Activated naive CD4-positive, alpha-beta T cell treated with anti-CD3 and anti-CD28 coated beads for 36 hours (primary cell): ENCODE measurements at places on chromosomes 6 and 20. TPM values are rescaled to one million over a fixed set of nuclear protein-coding genes. Genes with fewer than 3 reads are reported as not detected.

DNA sequence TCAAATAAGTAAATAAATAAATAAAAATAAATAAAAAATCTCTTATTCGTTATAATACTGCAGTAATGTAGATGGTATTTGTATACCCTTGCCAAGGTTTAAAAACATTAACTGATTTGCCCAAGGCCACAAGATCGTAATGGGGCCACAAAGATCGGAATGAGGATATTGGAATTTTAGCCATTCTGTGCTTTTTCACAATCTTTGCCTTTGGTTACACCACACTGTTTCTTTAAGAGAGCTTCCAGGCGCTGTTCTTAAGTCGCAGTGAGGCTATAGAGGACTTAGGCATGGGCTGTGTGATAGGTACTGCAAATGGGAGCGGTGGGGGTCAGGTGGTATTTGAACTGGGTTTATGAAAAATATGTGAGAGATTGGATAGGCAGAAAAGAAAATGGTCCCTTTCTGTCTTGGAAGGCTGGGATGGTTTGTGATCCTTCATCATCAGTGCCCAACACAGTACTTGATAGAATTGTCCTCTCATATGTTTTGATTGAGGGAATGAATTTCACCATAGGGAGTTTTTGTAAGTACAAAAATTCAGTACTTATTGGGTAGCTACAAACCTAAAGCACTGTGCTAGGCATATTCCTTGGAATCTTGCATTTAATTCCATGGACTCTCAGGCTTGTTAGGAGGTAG, 1.4 kb downstream of the NUS1 start:
- DNase-seq: no peak

- DNase-seq: no peak
Observed at GRCh38 chr6:34938268-34938667, 49.2 kb downstream of the ANKS1A start.

GRCh38 chr6:155381673-155382337, 67.5 kb upstream of the TFB1M start:
- DNase-seq: no peak

Gene LY6G5C
- total RNA-seq: 0.93 TPM

DNA sequence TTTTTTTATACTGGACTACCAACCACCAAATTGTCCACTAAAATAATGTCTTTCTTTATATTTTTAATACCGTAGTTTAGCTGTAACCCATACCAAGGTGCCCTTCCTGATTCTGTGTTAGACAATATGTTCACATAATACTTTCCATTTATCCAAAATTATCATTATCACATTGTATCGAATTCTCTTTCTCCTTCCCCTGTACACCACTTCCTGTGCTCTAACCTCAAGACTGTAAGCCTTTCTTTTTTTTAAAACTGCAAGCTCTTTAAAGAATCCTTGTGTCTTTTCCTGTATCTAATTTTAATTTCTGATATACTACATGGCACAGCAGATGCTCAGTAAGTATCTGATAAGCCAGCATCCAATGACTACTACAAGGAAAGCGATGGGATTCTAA, 917.5 kb downstream of the EYS start:
- DNase-seq: no peak

DNA sequence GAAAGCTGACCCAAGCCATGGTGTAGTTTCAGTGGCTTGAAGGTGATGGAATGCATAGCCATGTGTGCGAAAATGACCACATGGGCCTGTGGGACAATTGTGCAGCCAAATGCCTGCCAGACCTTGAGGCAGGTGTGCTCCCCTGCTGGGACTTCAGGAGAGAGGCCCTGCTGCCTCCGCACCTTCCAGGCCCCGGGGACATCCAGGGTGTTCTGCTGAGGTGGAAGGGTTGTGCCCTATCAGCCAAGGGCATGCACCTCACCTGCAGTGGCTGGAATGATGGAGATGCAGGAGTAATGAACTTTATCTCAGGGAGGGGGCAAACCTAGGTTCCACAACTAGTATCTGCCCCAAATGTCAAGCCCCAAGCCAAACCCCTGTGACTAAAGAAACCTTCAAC, 44.0 kb downstream of the PRND start:
- no peak for DNase-seq
